NCI-H526 treated with DMSO at 0.1 percent for 48 hours (cell line): ENCODE measurements at places on chromosomes 3 and 15.

DNA sequence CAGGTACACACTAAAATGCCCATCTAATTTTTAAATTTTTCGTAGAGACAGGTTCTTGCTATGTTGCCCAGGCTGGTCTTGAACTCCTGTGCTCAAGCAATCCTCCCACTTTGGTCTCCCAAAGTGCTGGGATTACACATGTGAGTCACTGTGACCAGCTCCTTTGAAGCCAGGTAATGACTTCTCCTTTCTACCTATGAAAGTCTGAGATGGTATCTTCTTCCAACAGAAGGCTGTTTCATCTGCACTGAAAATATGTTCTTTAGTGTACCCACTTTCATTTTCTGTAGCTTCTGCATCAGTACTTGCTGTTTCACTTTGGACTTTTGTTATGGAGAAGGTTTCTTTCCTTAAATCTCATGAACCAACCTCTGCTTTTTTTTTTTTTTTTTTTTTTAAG lies 8.8 kb downstream of the OIP5 start:
- no peak for DNase-seq

DNA sequence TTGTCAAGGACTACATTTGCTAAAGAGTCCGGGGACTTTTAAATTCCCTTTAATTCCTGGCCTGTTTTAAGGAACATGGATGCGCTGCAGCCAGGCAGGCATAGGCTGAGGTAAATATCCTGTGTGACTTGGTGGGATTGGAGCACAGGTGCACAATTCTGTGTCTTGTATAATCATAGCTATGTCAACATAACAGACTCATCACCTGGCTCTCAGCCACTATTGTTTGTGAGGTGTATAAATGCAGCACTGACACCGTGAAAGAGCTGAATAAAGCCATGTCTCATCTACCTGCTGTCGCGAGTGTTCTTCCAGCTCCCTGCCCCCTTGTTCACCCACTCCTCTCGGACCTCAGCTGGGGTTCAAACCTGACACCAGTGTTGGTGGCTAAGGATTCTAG lies 109.7 kb downstream of the MFSD1 start:
- DNase-seq: peak; percentile 12

DNA sequence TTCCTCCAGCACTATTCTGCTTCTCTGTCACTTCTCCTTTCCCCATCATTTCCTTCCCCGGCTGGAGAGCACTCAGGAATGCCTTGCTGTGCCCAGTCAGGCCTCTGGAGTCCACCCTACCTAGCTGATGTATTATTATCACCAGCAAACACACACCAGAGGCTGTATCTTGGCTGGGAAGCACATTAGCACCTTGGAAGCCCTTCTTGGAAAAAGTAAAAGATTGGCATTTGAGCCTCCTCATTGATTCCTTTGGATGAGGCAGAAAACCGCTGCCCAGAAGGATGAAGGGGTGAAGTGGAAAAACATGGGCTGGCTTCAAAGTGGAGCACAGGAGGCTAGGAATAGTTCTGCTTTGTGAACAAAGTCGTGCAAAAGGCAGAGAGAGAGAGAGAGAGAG lies 244.3 kb downstream of the RPLP1 start:
- no peak for DNase-seq

- DNase-seq: no peak
These were observed 3.4 kb downstream of the PDZRN3 start for GRCh38 chr3:73621388-73621787.

DNA sequence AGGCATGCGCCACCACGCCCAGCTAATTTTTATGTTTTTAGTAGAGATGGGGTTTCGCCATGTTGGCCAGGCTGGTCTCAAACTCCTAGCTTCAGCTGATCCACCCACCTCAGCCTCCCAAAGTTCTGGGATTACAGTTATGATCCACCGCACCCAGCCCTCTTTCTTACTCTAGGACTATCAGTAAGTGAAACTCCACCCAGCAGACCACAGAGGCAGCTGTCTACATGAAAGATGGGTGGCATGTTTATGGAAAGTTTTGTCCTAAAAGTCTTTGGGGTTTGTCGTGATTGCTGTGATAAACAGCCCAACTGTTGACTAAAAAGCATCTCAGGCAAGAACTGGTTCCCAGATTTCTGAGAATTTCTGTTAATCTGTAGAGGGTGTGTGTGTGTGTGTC lies 10.9 kb downstream of the ARL6IP5 start:
- DNase-seq: no peak

DNA sequence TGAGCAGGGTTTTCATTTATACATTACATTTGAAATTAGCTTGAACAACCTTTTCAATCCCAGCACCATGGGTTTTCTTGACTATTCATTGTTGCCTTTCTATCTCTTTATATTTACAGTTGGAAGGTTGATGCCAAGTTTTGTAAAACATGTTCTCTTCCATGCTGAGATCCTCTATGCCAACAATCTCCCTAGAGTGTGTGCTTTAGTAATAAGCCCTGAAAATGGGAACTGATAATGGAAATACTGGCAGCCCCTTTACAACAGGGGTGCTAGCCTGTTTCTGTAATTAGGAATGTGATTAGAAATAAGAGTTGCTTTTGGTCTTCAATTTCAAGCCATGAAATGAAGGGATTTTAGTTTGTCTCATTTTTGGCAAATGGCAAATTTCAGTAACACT lies 239.9 kb upstream of the NAALADL2 start:
- DNase-seq: no peak

DNA sequence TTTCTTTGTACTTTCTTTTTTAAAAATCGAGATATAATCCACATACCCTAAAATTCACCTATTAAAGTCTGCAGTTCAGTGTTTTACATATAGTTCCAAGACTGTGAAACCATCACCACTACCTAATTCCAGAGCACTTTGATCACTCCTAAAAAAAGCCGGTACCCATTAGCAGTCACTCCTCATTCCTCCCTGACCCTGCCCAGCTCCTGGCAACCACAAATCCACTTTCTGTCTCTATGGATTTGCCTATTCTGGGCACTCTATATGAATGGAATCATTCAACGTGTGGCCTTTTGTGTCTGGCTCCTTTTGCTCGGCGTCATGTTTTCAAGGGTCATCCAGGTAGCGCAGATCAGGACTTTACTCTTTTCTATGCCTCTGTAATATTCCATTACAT lies 17.3 kb downstream of the TRPM1 start:
- no peak for DNase-seq

DNA sequence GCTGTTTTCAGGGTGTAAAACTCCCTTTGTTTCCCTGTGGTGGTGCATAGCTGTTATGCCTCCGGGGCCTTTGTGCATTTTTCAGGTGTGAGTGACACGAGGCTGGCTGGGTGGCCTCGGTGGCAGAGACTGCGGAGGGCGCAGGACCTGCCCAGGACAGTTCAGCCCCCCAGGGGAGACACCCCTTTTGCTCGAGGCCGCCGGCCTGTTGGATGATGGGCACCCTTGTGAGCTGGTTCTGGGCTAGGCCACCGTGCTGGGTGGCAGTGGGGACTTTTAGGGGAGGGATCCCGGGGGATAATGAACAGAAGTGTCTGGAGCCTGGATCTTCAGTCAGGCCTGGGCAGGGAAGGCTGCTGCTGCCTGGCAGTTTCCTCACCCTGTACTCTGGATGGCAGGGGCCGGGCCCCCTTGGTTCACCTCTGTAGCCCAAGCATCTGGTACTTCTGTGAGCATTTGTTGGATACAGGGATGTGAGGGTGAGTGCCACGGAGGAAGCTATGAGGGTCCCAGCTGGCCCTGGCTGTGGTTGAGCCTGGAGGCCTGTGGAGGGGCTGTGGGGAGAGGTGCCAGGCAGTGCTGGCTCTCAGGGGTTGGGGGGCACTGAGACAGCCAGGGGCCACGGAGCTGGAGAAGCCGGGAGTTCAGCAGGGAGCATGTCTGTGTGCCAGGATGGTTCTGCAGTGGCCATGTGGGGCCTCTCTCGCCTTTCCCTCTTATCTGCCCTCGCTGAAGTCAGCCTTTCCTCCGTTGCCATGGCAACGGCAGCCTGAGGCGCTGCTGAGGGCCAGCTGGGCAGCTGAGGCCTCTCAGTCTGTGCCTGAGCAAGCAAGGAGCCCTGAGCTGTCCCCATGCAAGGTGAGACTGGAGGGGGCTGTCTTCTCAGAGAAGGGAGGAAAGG lies 49.0 kb downstream of the KY start:
- DNase-seq: peak; percentile 1

- DNase-seq: no peak
These were observed 183.3 kb upstream of the ZBTB20 start for GRCh38 chr3:115330430-115330829.

DNA sequence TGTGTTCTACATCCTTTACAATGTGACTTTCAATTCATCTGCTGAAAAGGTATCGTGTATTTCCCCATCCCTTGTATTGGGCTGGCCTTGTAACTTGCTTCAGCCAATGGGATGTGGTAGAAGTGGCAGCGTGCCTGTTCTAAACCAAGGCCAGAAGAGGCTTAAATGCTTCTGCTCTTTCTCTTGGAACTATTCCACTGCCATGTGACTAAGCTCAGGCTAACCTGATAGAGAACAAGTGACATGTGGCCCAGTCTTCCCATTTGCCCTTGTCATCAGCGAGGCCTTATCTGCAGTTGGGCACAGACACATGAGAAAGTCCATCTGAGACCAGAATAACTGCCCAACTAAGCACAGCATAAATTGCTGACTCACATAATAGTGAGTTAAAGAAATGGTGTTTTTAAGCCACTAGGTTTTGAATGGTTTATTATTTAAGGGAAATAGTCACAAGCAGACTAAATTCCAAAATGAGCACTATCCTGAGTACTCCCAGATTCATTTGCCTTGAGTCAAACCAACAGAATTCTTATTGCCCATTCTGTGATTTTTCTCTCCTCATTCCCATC lies 230.2 kb downstream of the CPNE4 start:
- DNase-seq: no peak
